HEK293T (cell line): ENCODE measurements at places on chromosomes 1 and 21.
A peak's percentile ranks its signal among the peaks of the same experiment; 100 is the strongest.

- DNase-seq, result no peak
Measured at GRCh38 chr1:86016076-86016759, 140.4 kb downstream of the COL24A1 start.

GRCh38 chr1:219155135-219155534 lies 18.5 kb upstream of the LYPLAL1 start:
- DNase-seq, result no peak

- no peak for DNase-seq
Measured at GRCh38 chr1:108051631-108052377, 86.8 kb upstream of the VAV3 start.

DNA sequence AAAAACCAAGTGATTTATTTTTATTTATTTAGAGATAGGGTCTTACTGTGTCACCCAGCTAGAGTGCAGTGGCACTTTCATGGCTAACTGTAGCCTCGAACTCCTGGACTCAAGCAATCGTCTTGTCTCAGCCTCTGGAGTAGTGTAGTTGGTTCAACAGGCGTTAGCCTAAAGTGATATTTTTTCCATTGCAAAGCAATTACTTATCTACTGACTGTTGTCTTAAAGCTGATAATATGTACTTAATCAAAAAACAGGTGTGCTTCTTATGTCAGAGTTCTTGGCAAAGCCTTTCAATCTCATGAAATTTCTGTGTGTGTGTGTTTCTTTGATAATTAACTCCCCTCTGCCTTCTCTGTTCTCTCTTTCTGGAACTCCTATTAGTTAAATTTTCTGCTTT lies 62.4 kb upstream of the DUSP10 start:
- no peak for DNase-seq

DNA sequence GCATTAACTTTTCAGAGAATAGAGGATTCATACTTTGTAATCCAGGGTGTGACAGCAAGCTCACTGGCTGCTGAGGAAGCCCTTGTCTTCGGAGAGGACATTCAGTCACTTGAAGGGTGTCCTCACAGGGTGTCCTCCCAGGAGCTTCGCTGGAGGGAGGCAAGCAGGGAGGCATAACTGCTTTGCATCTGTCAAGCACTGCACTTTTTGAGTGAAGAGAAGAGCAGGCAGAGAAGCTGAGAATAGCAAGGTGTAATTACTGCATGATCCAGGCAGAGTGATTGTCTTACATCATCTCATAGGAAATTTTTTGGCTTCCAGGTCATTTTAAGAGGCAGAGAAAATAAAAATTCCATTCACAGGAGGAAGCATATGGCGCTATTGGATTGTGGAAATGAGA lies 232.5 kb upstream of the ZP4 start:
- DNase-seq, result no peak

DNA sequence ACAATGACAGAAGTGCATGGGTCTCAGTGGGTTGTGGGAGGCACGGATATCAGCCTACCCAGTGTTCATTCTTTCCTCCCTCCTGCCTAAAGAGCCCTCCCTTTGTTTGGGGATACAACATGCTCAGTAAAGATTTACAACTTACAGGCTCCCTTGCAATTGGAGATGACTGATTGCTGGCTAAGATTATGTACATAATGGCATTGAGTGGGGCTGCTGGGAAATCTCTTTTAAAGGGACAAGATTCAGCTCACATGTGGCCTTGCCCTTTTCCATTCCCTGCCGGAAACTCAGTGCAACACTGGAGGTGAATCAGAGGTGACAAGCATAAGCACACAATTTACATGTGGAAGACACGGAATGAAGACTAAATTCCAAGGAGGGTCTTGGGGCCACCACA lies 83.7 kb upstream of the CHRM3 start:
- DNase-seq, result no peak

GRCh38 chr1:109331113-109331512 lies 24.3 kb upstream of the MYBPHL start:
- DNase-seq, result no peak

GRCh38 chr1:71080230-71080738 lies 551 bp downstream of the ZRANB2 start:
- DNase-seq, result peak; percentile 65

DNA sequence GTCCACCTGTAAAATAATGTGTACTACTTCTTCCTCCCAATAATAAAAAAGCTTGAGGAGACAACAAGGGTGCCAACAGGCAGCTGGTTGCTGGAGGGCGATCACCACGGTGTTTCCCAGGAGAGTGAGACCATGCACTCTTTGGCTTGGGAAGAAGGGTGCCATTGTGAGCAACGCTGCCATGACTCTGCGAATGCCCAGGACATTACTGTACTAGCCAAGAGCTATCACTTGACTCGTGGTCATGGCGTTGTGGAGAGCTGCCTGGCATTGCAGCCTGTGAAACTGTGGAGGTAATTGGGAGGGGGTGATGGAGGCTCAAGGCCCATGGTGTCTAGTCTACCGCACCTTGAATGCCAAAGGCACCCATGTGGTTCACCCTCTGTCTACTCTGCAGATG lies 14.6 kb upstream of the PRMT2 start:
- DNase-seq, result no peak

GRCh38 chr21:28459193-28459592 lies 533.5 kb downstream of the LTN1 start:
- DNase-seq, result no peak

DNA sequence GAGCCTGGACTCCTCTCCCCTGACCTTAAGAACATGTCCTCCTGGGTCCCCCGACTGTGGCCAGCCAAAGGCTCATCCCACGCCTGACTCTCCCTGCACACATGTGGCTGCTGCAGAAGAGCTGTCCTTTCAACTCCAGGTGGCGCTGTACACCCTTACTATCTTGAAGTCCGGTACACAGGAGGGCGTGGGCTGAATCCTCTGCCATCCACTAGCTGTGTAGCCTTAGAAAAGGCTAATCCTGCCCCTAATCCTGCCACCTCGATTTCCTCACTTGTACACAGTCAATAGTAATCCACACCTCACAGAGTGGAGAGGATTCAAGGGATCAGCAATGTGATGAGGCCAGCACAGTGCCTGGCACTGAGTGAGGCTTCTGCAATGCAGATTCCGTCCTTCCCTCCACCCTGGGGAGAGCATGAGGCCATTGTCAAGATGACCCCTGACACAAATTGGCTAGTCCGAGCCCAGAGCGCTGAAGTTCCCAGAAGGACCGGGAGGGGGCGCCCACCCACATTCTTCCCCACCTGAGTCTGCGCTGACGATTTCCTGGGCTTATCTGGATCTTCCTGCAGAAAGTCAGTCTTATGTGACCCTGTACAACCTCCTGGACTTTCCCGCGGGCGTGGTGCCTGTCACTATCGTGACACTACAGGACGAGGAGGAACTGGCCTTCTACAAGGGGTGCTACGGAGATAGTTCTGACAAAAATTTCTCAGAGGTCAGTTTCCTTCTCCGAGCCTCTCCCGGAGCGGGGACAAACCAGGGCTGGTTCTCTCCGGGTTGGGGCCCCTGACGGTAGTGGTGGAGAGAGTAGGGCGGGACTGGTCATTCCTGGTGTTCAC lies 47.1 kb upstream of the DMBX1 start:
- DNase-seq, result peak; percentile 82

GRCh38 chr1:57163325-57163724 lies 197.5 kb upstream of the C8B start:
- no peak for DNase-seq

GRCh38 chr1:164823486-164824279 lies 264.7 kb downstream of the PBX1 start:
- DNase-seq, result no peak

- no peak for DNase-seq
Measured at GRCh38 chr1:39082811-39083576, 56.8 kb downstream of the NDUFS5 start.

DNA sequence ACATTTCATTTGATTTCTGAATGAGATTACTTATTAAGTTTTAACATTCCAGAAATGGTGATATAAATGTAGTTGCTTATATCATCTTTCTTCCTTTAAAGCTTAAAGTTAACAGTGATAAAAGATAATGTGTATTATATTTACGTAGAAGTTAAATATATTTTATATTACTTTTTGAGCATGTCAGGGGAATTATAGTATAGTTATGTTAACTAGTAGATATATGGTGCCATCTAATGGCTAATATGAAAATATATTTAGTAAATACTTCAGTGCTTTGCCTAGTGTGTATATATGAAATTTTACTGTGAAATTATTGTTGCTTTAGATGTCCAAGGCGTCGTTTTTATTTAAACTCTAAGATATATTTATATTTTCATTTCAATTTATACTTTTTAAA lies 51.5 kb downstream of the SYT14 start:
- DNase-seq, result no peak

DNA sequence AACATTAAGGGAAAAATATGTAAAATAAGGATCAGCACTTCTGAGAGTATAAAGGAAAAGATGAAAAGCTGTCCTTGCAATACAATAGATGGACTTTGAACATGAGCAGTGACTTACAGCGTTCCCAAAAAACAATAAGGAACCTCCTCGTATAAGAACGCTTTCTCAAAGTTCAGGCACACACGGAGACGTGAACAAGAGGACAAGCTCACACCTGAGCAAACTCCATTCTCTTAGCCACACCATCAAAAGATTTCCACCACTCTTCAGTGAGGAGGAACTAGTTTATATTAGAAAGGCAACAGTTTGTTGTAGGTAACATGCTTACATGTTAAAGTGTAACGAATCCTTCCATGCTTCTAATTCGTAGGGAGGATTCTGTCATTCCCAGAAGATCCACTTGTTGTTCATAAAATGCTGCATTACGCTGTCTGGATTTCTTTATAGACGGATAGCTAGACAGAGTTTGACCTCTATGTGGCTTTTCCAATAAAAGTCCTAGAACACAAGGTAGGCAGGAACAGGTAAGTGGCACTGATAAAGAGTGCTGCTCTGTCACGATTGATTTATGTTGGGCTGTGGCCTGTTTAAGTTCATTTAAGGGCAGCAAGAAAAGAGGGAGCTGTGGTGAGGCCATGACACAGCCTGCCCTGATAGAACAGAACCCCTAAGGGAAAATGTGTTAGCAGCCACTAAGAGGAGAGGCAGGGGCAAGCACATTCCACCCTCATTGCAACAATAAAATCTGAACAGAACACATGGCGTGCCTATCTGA lies 37.0 kb upstream of the ATP1A1 start:
- no peak for DNase-seq

- no peak for DNase-seq
Measured at GRCh38 chr1:70039485-70039884, 165.9 kb downstream of the LRRC40 start.

- DNase-seq, result no peak
Measured at GRCh38 chr1:45828841-45829240, 25.4 kb downstream of the MAST2 start.

DNA sequence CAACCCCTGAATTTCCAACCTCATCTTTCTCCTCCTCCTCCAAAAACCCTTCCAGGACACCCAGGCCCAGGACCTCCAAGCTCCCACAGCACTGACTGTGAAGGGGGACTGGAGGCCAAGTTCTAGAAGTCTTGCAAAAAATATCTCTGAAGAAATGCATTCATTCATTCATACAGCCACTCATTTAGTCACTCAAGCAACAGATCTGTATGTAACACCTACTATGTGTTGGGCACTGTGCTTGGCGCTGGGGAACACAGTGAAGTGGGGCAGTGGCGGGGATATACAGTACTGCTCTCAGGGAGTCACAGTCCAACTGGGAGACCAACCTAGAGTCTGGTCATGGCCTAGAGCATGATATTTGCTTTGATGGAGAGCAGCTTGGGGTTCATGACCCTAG lies 15.3 kb upstream of the TNFRSF1B start:
- DNase-seq, result no peak

DNA sequence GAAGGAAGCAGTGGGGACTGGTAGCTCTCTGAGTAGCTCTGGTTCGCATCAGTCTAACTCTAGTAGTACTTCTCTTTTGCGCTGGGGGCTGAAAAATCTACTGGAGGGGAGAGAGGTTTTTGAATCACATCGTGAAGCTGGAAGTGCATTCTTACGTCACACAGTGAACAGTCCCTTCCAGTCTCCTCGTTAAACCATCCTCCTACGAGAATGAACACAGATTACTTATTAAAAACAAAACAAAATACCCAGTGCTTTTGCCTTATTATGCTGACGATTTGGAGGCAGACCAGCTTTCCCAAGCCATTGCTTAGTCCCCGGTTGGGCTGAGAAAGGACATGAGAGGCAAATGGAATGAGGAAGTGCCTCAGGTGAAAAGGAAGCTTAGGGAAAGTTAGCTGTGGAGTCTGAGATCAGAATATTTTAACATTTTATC lies 16.1 kb downstream of the HUNK start:
- no peak for DNase-seq

GRCh38 chr1:163173121-163173520 lies 29.6 kb downstream of the RGS5 start:
- DNase-seq, result no peak

DNA sequence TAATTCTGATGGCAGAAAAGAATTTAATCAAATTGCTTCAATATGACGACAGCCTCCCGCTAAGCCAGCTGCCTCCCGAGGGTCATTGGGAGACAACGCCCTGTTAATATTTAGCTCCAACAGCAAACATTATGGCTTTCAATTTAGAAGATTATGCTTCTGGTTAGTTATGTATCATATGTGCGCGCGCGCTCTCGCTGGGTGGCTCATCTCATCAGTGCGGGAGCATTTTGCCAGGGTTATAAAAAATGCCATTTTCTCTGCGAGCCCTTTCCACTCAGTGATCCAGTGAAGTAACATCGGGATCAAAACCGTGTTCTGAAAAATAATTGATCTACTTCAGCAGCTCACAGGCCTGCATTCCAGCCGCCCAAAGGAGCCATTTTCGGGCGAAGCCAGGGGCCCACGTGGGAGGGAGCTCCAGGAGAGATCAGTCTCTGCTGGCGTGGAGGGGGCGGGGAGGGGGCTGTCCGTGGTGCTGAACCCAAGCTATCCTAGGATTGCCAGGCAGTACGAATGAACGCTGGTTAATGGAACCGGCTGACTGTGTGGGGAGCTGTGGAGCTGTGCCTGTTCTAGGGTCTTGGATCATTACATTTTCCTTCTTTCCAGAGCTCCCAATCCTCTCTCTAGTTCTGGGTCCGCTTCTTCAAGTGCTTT lies 219.1 kb upstream of the ZC3H12A start:
- DNase-seq, result peak; percentile 69

DNA sequence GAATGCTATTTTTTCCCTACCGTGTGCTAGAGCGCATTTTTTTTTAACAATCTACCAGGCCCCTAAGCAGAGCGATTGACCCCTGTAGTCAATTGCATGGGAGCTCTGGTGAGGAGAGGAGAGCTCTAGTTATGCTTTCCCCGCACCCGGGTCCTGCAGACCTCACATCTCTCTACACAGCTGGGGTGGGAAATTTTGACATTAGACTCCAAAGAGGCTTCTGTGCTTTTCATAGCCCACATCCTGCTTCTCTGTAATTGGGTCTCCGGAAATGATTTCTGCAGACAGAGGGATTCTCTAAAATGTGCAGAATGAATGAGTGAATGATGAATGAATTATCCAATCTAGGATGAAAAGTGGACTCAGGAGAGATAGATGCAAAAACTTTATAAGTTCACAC lies 41.5 kb upstream of the DUSP10 start:
- no peak for DNase-seq
